ENCODE measurements at places on chromosomes 6 and 20. TPM values are rescaled to one million over a fixed set of nuclear protein-coding genes. Genes with fewer than 3 reads are reported as not detected.

DNA sequence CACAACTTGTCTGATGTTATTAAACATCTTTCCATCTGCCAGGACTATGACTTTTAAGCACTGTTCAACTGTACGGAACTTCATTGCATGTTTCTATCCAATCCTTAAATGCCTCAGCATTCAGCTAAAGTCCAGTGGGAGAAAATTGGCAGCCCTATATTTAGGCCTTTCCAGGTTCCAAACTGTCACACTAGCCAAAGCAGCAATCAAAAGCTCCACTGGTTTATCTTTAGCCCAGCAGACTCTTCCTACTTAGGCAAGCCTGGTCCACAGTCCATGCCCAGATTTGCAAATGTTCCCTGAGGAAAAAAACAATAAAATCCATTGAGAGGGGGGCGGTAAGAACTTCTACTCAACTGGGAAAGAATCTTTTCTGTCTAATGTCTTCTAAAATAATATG, 349.1 kb upstream of the GJE1 start:
- H3K27me3 ChIP-seq: no peaks in the 10 kb centered on the region
- DNase-seq: no peak
- no peak overlapping the region for H3K27ac ChIP-seq
- H3K4me3 ChIP-seq: no peak overlapping the region
- no peaks in the 10 kb centered on the region for H3K4me1 ChIP-seq

DNA sequence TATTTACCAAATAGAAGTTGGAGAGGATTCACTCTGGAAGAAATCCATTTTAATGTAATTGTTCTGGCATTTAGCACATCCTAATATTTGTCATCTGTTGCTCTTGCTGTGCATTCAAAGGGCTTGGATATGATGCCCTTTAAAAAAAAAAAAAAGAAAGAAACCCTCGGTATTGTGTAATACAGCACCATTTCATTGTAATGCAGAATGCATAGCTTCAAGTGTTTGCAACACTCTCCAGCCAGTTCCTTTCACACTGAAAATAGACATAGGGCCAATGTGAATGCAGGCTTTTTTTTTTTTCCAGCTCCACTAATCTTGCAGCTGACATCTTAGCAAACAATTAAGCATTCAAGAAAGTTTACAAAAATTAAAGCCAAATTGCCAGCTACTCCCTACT, 197.4 kb upstream of the POU3F2 start:
- no peak overlapping the region for H3K27ac ChIP-seq
- no peak overlapping the region for H3K4me3 ChIP-seq
- DNase-seq: no peak

- H3K27me3 ChIP-seq: peaks cover 32% of the 10 kb centered on the region
- H3K27ac ChIP-seq: no peak overlapping the region
- H3K4me3 ChIP-seq: no peak overlapping the region
- H3K4me1 ChIP-seq: peaks cover 7% of the 10 kb centered on the region
These were observed 6.0 kb downstream of the RGS17 start for GRCh38 chr6:153125032-153125431.

The NOX3 gene
- not detected for total RNA-seq

GRCh38 chr6:131362696-131363095, 210.3 kb upstream of the ARG1 start:
- H3K27ac ChIP-seq: no peak overlapping the region
- no peaks in the 10 kb centered on the region for H3K27me3 ChIP-seq
- no peak for DNase-seq
- no peaks in the 10 kb centered on the region for H3K4me1 ChIP-seq
- no peaks in the 10 kb centered on the region for H3K36me3 ChIP-seq

DNA sequence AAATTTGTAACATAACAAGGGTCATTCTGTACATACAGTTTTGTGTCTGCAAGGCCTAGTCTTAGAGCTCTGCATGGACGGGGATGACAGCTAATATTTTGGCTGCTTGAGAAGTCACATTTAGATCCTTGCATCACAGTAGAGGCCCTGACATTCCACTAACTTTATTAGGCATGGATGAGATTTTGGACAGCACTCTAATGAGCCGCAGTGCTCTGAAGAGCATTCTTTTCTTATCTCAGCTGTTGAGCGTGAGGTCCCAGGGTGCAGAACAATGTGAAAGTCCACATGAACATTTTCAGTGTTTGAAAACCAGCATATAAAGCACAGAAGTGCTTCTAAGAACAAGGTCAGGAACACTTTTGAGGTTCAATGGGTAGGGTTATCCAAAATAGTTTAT, 58.9 kb downstream of the IPCEF1 start:
- DNase-seq: no peak
- H3K36me3 ChIP-seq: no peaks in the 10 kb centered on the region
- no peaks in the 10 kb centered on the region for H3K27me3 ChIP-seq
- no peak overlapping the region for H3K4me3 ChIP-seq
- H3K27ac ChIP-seq: no peak overlapping the region

The CALHM4 gene
- not detected for total RNA-seq

- no peaks in the 10 kb centered on the region for H3K36me3 ChIP-seq
- no peak overlapping the region for H3K4me3 ChIP-seq
- no peak overlapping the region for H3K27ac ChIP-seq
- DNase-seq: no peak
- no peaks in the 10 kb centered on the region for H3K27me3 ChIP-seq
- H3K4me1 ChIP-seq: no peaks in the 10 kb centered on the region
These were observed 64.7 kb downstream of the AK9 start for GRCh38 chr6:109626311-109626710.

- no peak overlapping the region for H3K27ac ChIP-seq
- no peaks in the 10 kb centered on the region for H3K36me3 ChIP-seq
- no peaks in the 10 kb centered on the region for H3K27me3 ChIP-seq
- DNase-seq: no peak
These were observed 11.5 kb upstream of the ASF1A start for GRCh38 chr6:118882314-118882905.

The SLC22A16 gene
- 0.80 TPM for total RNA-seq

The TGM6 gene
- not detected for total RNA-seq

The PACSIN1 gene
- total RNA-seq: not detected

The WFDC5 gene
- 1.6 TPM for total RNA-seq

DNA sequence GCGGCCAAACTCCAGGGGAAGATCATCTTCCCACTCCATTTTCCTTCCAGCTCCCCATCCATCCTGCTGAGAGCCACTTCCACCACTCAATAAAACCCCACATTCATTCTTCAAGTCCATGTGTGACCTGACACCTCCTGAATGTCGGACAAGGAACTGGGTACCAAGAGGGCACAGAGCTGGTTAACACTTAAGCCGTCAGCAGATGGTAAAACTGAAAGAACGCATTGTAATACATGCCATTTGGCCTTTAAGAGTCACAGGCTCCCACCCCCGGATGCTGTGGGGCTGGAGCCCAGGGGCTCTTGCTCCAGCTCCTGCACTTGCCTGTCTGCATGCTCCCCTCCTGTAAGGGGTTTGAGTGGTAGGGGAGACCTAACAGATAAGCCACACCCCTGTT, 753.9 kb downstream of the COL12A1 start:
- no peak for DNase-seq
- H3K4me1 ChIP-seq: no peaks in the 10 kb centered on the region
- no peak overlapping the region for H3K4me3 ChIP-seq
- H3K27ac ChIP-seq: no peak overlapping the region

DNA sequence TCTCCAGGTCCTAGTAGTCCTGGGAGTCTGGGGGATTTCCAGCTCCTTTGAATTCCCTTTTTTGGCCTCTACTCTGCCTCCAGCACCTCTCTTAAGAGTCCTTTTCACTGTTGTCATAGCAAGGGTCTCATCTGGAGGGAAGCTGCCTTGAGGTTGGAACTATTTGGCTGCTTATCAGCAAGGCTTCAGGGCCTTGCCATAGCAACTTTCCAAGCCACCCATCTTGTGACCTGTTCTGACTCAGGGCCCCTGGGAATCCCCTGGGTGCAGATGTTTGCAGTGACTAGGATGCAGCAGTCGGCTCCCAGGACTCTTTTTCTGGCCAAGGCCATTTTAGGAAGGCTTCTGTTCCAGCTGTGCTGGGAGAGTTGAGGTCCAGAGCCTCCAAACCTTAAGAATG, 12.4 kb downstream of the PKIG start:
- H3K27ac ChIP-seq: peak overlapping the region; percentile 38
- no peak for DNase-seq
- peaks cover 28% of the 10 kb centered on the region for H3K36me3 ChIP-seq
- H3K4me1 ChIP-seq: peaks cover 49% of the 10 kb centered on the region

The CAGE1 gene
- total RNA-seq: not detected

GRCh38 chr20:35285806-35286076, 1.2 kb upstream of the EIF6 start:
- H3K36me3 ChIP-seq: peaks cover 12% of the 10 kb centered on the region
- DNase-seq: no peak
- peaks cover 21% of the 10 kb centered on the region for H3K4me1 ChIP-seq
- no peaks in the 10 kb centered on the region for H3K27me3 ChIP-seq
- H3K4me3 ChIP-seq: no peak overlapping the region
- no peak overlapping the region for H3K27ac ChIP-seq

The MYH7B gene
- 0.56 TPM for total RNA-seq

The IP6K3 gene
- 3.5 TPM for total RNA-seq

DNA sequence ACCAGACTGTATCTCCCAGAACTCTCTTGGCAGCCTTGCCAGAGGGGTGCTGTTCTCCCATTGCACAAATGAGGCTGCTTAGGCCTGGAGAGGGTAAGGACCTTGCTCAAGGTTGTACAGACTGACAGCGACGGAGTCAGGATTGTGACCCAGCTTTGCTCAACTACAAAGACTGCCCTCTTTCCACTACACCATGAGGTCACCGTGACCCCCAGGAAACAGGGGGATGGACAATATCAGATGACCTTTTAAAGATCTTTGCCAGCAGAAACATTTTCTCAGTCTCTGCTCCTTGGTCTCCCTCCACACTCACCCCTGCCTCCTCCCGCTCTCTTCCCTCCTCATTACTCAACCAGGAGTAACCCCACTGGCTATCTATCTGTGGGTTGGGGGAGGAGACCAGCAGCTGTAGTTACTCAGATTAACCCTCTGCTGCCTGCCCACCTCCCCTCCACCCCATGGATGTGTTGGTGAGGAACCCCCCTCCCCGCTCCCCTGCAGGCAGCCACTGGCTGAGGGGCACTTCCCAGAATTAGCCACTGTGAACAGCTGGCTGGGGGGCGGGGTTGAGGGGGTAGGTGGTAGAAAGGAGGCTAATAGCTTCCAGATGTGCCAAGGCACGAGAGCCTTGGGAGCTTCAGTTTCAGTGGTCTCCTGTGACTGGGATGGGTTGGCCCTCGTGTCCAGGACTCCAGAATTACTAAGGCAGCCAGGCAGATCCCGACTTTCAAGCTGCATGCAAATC, 26.9 kb upstream of the MRPS18A start:
- H3K27me3 ChIP-seq: no peaks in the 10 kb centered on the region
- no peak overlapping the region for H3K27ac ChIP-seq

- peaks cover 42% of the 10 kb centered on the region for H3K4me1 ChIP-seq
- no peak for DNase-seq
- no peaks in the 10 kb centered on the region for H3K27me3 ChIP-seq
- no peak overlapping the region for H3K27ac ChIP-seq
- no peak overlapping the region for H3K4me3 ChIP-seq
These were observed 2.3 kb upstream of the HLA-DMA start for GRCh38 chr6:32954986-32955802.

The RAET1G gene
- total RNA-seq: 0.83 TPM

- no peaks in the 10 kb centered on the region for H3K4me1 ChIP-seq
- no peak overlapping the region for H3K4me3 ChIP-seq
- DNase-seq: no peak
These were observed 50.3 kb upstream of the CDKAL1 start for GRCh38 chr6:20483887-20484497.

- H3K27ac ChIP-seq: no peak overlapping the region
- H3K4me1 ChIP-seq: peaks cover 4% of the 10 kb centered on the region
- H3K4me3 ChIP-seq: no peak overlapping the region
- H3K27me3 ChIP-seq: no peaks in the 10 kb centered on the region
- H3K36me3 ChIP-seq: no peaks in the 10 kb centered on the region
These were observed 108.2 kb upstream of the GMDS start for GRCh38 chr6:2353412-2354137.

DNA sequence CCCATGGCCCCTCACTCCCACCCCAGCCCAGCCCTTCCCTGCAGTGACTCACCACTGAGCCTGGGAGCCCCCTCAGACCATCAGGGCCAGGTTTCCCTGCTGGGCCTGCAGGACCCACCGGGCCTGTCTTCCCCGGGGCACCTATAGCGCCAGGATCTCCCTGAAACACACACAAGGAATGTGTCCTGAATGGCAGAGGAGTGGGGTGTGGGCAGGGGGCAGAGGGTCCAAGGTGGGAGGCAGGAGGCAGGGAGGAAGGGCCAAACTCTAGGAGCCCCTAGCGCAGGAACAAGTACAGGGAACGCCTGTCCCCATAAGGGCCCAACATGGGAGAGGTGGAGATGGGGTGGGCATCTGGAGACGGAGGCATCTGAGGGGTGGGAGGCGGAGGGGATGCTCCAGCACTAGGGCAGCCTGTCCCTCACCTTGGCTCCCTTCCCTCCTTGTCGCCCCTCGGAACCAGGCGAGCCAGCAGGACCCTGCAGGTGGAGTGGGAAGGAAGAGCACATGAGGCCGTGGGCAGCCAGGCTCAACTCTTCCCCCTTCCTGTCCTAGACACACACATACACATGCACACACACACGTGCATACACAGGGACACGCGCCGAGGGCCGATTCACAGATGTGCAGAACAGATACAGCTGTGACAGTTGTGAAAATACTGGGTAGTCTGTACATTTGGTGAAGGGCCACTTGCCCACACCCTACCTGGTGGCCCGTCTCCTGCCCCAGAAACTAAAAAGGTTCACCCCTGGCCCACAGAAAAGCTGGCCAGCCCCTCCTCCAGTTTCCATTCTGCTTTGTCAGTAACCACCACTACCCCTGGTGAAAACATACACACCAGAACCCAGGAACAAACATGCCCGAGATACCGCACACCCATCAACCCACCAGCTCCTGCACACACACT, 24.6 kb downstream of the COL11A2 start:
- H3K27me3 ChIP-seq: no peaks in the 10 kb centered on the region
- no peaks in the 10 kb centered on the region for H3K36me3 ChIP-seq
- H3K27ac ChIP-seq: no peak overlapping the region
- no peak for DNase-seq

The TRIM15 gene
- not detected for total RNA-seq

DNA sequence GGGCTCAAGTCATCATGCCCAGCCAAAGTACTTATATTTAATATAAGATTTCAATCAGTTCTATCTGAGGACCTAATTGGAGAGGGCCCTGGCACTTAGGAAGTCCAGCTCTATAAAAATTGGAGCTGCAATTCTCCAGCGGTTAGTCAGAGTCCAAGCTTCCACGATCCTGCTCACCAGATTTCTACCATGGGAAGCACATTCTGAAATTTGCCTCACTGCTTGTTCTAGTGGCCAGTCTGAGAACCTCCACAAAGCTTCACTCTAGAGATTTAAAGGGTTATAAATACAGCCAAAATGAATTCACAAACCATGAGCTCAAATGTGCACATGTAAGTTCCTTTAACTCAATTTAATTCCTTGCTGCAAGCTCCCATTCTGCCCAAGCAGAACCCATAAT, 33.5 kb downstream of the PNLDC1 start:
- no peaks in the 10 kb centered on the region for H3K36me3 ChIP-seq
- no peak for DNase-seq
- no peaks in the 10 kb centered on the region for H3K4me1 ChIP-seq
- no peak overlapping the region for H3K27ac ChIP-seq
- H3K4me3 ChIP-seq: no peak overlapping the region

Measured in lower lobe of right lung (tissue), 2 donors.